NCI-H526 treated with DMSO at 0.1 percent for 48 hours (cell line): ENCODE measurements at places on chromosomes 1 and 21.

DNA sequence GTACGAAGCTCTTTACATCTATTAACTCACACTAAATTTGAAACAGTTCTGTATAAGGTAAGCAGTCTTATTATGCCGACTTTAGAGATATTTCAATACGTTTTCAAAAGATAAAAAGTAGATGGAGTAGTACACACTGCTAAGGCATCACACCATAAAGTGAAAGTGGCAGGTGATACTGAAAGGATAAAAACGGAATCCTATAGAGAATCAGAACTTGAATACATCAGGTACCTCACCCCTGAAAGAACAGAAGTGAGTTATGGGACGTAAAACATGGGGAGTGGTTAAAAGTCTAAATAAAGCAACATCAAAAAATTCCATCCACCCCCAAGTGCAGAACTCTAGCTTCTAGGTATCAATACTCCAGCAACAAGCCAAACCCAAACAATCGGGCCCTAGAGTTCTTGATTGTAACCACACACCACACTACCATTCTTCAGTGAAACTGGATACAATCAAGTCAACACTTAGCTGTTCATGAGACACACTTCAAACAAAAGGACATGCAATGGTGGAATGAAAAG is 142.6 kb downstream of the SMYD3 start:
- no peak for DNase-seq

DNA sequence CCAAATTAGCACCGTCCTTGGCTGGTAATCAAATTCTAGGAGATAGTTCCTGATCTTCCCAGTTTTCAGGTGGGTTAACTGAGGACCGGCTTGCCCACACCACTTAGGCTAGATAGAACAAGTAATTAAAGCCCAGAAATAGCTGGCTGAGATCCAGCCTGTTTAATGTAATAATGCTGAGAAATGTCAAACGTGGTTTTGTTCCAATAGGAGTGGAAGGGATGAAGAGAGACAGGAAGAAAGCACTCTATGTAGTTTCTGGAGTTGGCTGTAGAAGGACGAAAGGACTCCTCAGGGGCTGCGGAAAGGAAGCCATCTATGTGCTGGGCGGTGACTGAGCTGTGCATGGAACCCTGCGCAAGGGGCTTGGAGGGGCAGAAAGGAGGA is 18.6 kb downstream of the NAV1 start:
- DNase-seq, result no peak

DNA sequence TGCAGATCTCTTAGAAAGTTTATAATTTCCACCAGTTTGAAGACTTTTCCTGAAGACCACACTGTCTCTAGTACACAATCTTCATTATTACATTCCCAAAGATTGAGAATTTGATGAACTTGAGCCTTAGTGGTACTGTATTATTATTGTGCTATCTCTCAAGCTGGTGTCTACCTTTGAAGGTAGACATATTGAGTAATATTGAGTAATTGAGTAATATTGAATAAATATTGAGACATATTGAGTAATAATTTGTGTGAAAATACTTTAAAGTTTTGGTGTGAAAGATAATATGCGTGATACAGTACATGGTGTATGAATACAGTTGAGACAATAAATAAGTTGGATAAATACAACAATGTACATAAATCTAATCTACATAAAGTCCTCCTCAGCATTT is 613.1 kb upstream of the ADGRL2 start:
- DNase-seq, result no peak

- DNase-seq, result no peak
Observed at GRCh38 chr1:77475641-77476040, 193.8 kb downstream of the AK5 start.

DNA sequence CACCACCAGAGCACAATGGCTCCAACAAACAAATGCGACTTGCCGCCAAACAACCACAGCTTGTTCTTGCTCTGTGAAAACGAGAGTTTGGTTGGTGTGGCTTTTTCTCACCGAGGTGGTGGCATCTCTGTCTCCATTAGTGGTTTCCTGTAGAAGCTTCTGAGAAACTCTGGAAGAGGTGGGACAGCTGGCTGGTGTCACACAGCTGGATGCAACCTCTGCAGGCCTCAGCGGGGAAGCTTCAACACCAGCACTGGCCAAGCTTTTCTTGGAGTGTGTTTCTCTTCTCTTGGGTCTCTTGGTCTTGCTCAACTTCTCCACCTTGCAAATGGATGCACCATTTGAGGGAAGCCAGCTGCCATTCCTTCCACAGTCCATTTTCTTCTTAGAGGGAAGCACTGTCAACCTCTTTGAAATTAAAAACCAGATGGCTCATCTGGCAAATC is 124.8 kb downstream of the KCNN3 start:
- DNase-seq, result no peak

- DNase-seq, result no peak
Observed at GRCh38 chr1:59085101-59085500, 211.8 kb upstream of the FGGY start.

- no peak for DNase-seq
Observed at GRCh38 chr1:216884614-216885229, 161.5 kb upstream of the ESRRG start.
